ENCODE measurements at places on chromosomes 6 and 20.
A peak's percentile ranks its signal among the peaks of the same experiment; 100 is the strongest.

GRCh38 chr20:59043698-59044097 is 1.1 kb upstream of the PRELID3B start:
- no peak for DNase-seq

- no peak for DNase-seq
These were observed 37.7 kb downstream of the MAP3K4 start for GRCh38 chr6:161029195-161029809.

- no peak for DNase-seq
These were observed 110.9 kb downstream of the ADGRG6 start for GRCh38 chr6:142412658-142413057.

DNA sequence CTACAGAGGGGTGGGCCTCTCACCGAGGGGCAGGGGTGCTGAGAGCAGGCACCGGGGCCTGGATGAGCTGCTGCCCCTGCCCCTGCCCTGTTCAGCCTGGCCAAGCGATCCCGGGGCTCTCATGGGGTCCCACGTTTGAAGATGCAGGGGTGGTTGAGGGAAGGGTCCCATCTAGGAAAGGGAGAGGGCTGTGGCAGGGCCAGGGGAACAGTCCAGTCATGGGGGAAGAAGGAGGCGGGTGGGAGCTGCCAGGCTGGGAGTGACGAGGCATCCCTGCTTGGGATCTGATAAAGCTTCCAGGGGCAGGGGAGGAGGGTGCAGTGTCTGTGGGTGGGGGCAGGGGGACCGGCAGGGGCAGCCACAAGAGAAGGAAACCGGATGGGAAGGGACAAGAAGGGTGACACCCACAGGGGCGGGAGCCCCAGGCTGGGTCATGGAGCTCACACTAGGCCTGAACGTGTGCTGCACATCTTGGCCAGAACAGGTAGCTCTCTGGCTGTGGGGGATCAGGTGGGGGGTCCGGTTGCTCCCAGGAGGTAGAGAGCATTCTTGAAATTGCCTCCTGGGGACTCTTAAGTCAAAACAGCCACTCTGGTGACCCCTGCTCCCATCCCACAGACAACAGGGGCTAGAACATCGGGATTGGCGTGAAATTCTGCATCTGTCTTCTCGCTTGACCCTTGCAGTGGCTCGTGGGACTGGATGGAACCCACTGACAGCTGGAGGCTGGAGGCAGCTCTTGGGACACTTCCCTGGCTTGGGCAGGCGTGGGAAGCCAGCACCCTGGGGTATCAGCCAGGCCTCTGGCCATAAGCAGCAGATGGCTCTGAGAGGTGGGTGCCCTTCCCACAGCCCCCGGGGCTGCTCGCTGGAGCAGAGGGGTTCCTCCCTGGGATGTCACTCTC is 58.0 kb upstream of the GATA5 start:
- DNase-seq: no peak

GRCh38 chr20:64108731-64109681 is 1.6 kb upstream of the NPBWR2 start:
- no peak for DNase-seq

- DNase-seq: peak; percentile 76
These were observed 2.2 kb downstream of the HSPA1B start for GRCh38 chr6:31829633-31830283.

DNA sequence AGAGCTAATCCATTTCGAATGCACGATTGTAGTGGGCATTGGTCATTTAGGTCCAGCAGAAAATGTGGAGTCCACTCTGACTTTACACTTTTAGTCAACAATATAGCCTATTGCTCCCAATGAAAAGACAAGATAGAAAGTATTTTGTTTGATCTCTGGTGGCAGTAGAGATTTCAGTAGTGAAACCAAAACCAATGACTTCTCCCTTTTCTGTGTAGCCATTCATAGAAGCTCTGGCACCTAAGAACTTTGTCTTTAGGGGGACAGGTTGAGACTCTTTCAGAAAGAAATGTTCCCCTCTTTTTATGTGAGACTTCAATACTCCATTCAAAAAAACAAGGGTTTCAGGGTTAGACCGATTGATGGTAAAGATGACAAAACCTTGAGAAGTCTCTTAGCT is 510.8 kb upstream of the POU3F2 start:
- no peak for DNase-seq

GRCh38 chr20:54539521-54540046 is 64.2 kb downstream of the DOK5 start:
- no peak for DNase-seq

GRCh38 chr20:49786668-49787370 is 25.8 kb upstream of the SLC9A8 start:
- no peak for DNase-seq

DNA sequence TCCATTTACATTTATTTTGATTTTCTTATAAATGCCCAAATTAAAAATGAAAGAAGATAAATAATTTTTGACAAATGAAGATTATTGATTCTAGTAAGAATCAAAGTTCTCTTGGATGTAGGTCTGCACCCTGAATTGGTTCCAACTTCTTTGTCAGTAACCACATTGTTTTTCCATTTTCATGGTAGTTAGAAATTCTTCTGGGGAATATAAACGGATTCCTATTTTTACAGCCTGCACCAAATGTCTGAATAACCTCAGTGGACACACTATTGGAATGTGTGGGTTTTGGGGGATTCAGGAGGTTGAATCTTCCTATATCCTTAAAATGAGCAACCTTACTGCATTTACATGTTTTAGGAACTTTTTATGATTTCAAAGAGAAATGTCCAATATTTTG is 1085.3 kb upstream of the MAP3K7 start:
- DNase-seq: no peak

All from HAP-1 (cell line).